ENCODE measurements at places on chromosomes 1 and 21. TPM values are rescaled to one million over a fixed set of nuclear protein-coding genes. Genes with fewer than 3 reads are reported as not detected.

CCDC27 gene
- polyA plus RNA-seq: 0.22 TPM

HPCAL4 gene
- 0.86 TPM for polyA plus RNA-seq

NUDT17 gene
- 7.0 TPM for polyA plus RNA-seq

CELA2B gene
- 0.44 TPM for polyA plus RNA-seq

ESRRG gene
- polyA plus RNA-seq: 51.9 TPM

MDM4 gene
- polyA plus RNA-seq: 26.4 TPM

GALE gene
- polyA plus RNA-seq: 31.4 TPM

EPHA10 gene
- 0.24 TPM for polyA plus RNA-seq

DVL1 gene
- 56.4 TPM for polyA plus RNA-seq

S100B gene
- polyA plus RNA-seq: 4.1 TPM

SLC30A10 gene
- polyA plus RNA-seq: 0.15 TPM

ABL2 gene
- 10.7 TPM for polyA plus RNA-seq
